Stimulated activated CD8-positive, alpha-beta memory T cell treated with anti-CD3 and anti-CD28 coated beads, Interleukin-4, amount 100 ng/mL, for 1 hour (primary cell): ENCODE measurements at places on chromosomes 2 and 18.
A peak's percentile ranks its signal among the peaks of the same experiment; 100 is the strongest.

GRCh38 chr2:120770641-120771040, 35.0 kb downstream of the GLI2 start:
- DNase-seq: no peak

- no peak for DNase-seq
Observed at GRCh38 chr18:11667578-11667977, 21.5 kb upstream of the GNAL start.

- no peak for DNase-seq
Observed at GRCh38 chr18:49663899-49664890, 102.3 kb downstream of the LIPG start.

- no peak for DNase-seq
Observed at GRCh38 chr2:53877556-53877955, 17.8 kb upstream of the GPR75 start.

DNA sequence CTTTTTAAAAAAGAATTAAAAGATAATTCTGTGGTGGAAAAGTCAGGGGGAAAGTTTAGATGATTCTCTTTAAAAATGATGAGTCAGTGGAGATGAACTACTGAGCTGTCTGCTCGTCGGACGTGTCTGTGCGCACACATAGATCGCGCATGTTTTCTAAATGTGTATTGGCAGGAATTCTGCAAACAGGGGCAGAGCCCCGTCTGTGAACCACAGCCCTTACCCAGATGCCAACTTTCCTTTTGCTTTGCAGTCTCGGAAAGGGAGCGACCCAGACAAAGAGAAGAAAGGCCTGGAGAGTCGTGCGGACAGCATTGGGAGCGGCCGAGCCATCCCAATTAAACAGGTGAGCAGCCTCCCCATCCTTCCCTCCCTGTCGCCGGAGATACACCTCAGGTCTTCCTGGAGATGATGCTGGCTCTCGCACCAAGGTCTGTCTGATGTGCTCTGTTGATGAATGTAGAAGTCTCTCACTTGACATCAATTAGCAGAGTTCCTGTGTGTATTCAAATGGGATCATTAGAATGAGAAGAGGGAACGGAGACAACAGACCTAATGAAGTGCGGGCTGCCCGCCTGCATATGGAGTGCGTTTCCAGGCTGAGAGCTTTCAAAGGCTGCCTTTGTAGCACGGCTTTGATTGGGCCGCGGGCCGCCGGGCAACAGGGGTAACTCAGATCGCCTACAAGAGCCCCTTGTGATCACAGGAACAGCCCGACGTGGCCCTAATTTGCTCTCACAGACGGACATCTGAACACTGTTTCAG, 313.3 kb downstream of the AGAP1 start:
- DNase-seq: no peak

GRCh38 chr2:147356157-147356556, 488.7 kb upstream of the ACVR2A start:
- DNase-seq: no peak

DNA sequence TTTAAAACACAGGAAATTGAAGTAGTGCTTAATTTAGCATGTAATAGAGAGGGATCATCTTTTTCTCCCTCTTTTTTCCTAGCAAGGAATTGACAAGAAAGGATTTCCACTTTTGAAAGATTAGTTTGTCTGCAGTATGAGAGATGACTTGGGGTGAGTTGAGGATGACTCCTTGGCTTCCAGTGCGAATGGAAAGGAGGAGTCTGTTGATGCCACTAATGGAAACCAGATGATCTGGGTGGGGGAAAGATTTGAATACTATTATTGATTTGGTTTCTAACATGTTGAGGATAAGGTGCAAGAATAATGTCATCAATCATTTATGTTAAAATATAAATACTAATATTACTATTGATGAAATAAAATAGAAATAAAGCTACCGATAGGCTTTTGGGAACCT, 205.4 kb downstream of the PPP1R1C start:
- no peak for DNase-seq

DNA sequence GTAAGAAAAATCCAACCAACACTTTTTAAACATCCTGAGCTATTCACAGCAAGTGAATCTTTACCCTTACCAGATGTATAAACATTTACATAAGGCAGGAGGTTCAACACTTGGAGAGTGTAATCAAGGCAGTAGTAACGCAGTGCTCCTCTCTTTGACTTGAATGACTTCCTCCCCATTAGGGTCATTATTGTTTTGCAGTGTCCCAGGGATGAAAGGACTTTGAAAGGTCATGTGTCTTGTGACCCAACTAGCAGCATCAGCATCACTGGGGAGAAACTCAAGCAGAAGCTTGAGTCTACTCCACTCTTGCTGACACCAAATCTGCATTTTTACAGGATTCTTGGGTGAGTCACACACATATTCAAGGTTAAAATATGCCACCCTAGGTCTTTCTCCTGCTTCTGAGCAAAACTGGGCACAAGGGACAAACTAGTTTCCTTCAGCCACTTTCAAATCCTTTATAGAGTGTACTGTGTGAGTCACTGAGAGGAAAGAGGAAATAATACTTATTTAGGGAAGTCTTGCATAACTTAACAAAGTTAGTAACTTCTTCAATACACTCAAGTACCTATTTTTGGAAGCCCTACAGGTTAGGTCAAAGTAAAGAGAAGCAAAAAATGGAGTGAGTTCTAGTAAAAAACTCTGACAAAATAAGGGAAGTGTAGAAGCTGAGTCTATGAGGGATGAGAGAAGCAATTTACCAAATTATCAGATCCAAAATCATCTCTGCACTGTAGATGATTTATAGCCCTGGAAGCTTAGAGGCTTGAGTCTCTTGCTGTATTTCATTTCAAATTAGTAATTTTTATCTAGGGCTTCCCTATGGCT, 51.0 kb upstream of the EML4 start:
- DNase-seq: no peak

DNA sequence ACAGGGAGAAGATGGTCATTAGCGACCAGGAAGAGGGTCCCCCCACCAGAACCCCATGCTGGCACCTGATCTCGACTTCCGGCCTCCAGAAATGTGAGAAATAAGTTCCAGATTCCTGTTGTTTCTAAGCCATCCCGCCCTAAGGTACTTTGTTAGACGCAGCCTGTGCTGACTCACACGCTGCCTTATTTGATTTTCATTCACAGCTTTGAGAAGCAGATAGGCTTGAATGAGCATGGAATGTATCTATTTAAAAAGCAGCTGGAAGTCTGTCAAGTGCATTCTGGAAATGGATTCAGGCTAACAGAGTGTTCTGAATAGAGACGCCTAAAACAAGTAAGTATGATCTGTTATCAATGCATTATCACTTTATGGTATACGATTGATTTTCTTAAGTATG, 8.3 kb upstream of the IL1R2 start:
- DNase-seq: no peak

DNA sequence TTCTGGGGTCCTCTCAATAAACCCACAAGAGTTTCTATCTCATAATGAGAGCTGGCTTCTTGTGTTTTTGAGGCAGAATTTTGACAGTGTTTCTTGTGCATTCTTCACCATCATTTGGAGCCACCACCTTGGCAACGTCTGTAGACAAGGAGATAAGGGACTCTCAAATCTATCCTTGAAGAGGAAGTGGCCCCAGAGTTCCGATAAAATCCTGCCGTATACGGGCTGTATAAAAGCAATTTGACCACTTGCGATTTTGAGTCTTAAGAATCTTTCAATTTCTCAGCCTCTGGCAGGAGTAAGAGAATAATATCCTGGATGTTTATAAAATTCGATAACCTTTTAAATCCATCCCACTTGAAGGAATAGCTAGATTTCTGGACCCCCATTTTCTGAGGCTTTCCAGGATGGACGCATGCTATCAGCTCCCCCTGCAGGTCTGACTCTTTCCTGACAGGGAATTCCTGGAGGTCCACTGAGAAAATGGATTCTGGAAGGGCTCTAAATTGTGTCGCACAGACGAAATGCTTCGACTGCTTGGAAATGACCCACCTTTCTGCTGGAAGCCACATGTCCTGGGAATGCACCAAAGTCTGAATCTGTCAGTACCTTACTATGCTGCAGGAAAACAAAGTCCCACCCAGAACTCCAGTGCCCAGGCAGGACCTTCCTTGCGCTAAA, 54.1 kb downstream of the E2F6 start:
- DNase-seq: no peak

DNA sequence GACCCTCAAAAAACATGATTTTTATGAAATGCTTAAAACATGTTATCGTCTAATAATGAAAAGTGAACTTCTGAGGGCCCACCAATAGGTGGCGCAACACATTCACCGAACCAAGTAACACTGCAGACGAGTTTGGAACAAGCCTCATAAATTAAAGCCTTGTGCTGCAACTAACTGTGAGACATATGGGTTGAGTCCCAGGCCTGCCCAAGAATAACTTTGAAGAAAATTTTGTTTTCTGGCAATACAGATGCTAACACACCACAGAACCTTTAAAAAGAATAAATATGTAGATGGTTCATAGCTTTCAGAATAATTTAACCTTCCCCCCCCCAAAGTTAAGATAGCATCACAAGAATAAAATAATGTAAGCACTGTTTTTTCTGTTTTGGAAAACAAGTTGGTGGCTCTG, 285.9 kb downstream of the RNF144A start:
- peak; percentile 29 for DNase-seq

DNA sequence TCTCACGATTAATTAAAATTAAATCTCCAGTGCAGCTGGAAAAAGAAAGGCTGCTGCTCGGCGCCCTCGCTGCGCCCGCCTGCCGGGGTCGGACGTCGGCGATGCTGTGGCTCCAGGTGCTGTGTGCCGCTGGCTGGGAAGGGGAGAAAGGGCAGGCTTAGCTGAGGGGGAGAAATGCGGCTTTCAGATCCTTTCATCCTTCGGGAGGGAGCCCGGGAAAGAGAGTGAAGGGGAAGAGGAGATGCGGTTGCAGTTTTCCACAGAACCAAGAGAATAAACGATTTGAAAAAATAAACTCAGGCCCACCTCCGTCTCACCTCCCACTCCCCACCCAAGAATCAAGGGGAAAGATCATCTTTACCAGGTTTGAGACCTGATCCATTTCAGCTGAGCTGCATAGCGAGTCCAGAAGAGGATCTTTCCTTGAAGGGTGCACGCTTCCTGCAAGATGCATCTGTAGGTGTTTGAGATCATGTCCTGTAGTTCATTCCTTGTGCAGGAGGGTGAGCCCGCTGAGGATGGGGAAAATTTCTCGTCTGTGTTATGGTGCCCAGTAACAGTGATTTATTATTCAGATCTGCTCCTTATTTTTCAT, 495 bp downstream of the TMEM169 start:
- no peak for DNase-seq

GRCh38 chr2:102632380-102633175, 13.2 kb downstream of the SLC9A2 start:
- DNase-seq: no peak

DNA sequence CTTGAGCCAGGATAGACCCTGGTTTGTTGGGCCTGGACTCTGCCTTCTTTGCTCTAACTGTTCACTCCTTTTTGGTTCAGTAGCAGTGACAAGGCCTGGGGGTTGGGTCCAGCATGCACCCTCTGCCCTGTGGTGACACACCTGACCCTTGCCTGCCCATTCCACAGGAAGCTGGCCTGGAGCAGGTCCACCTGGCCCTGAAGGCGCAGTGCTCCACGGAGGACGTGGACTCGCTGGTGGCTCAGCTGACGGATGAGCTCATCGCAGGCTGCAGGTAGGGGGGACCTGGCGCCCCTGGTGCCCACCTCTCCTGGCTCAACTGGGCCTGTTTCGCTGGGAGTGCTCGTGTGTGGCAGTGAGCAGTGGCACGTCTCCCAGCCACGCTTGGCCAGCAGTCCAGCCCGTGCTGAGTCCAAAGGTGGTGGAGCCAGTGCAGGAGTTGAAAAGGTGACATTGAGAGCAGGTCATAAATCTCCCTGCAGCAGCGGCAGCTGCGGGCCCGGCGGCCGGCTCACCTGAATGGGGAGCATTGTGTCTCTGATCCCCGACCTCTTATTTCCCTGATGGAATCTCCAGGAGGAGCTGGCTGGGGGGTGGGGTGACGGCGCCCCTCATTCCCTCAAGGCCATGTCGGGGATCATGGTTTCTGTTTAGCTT, 102.6 kb downstream of the DYSF start:
- no peak for DNase-seq

- no peak for DNase-seq
Observed at GRCh38 chr2:85735691-85736090, 18.1 kb upstream of the ATOH8 start.

DNA sequence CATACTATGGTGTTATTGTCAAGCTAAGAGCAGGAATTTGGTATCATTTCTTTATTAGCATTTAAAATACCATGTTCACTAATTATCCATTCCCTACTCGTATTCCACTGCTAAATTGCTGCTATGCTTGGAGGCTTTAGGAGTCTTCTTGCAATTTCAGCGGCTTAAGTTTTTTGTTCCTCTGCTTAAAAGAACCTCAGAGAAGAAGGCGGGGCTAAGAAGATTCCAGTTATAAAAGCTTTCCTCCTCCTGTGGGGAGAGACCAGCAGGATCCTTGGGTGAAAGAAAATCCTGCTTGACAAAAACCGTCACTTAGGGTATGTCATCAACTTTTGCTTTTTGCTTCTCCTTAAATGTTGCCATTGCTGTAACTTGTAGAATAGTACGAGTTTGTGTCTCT, at the start of gene TRPM8:
Gene TRPM8, plus strand, starts transcription at position 258 of the 400 bp plus-strand sequence. CDS start 9,165 bp downstream, outside the sequence.
- DNase-seq: no peak

DNA sequence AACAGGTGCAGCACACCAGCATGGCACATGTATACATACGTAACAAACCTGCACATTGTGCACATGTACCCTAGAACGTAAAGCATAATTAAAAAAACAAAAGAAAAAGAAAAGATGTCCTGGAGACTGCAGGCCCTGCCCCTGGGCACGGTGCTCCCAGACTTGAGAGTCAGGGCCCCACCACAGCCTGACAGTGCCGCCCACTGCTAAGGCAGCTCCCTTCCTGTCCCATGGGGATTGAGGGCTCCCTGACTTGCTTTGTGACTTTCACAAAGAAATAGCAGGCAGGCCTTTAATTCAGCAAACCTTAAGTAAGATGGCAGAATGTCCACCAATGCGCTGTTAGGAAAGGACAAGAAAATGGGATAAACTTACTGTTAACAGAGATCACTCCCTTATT, 116.8 kb downstream of the NDUFA10 start:
- DNase-seq: no peak

- DNase-seq: no peak
Observed at GRCh38 chr2:16870491-16871076, 204.9 kb upstream of the CYRIA start.

DNA sequence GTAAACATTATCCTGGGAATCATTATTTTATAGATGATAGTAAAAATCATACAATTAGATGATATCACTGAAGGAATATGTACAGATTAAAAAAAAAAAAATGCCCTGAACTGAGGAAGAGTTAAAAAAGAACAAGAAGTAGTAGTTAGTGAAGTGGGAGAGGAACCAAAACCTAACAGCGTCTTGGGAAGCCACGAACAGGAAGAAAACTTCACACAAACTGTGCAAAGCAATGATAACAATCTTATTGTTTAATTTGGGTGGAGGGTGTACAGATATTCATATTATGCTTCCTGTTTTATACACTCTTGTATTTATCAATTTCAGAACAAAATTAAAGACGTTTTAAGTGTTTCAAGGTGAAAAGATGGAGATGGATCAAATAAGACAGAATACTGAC, 3.5 kb downstream of the HEATR5B start:
- no peak for DNase-seq
